ENCODE measurements at places on chromosomes 1 and 21.

- DNase-seq: no peak
Measured at GRCh38 chr1:59040486-59040885, 256.4 kb upstream of the FGGY start.

- peak; percentile 58 for DNase-seq
Measured at GRCh38 chr1:51570063-51570710, 46.7 kb upstream of the OSBPL9 start.

- DNase-seq: no peak
Measured at GRCh38 chr1:68600049-68600661, 103.3 kb upstream of the DEPDC1 start.

- no peak for DNase-seq
Measured at GRCh38 chr1:45554198-45554597, 3.6 kb downstream of the AKR1A1 start.

- no peak for DNase-seq
Measured at GRCh38 chr1:1260843-1261560, 12.7 kb downstream of the UBE2J2 start.

DNA sequence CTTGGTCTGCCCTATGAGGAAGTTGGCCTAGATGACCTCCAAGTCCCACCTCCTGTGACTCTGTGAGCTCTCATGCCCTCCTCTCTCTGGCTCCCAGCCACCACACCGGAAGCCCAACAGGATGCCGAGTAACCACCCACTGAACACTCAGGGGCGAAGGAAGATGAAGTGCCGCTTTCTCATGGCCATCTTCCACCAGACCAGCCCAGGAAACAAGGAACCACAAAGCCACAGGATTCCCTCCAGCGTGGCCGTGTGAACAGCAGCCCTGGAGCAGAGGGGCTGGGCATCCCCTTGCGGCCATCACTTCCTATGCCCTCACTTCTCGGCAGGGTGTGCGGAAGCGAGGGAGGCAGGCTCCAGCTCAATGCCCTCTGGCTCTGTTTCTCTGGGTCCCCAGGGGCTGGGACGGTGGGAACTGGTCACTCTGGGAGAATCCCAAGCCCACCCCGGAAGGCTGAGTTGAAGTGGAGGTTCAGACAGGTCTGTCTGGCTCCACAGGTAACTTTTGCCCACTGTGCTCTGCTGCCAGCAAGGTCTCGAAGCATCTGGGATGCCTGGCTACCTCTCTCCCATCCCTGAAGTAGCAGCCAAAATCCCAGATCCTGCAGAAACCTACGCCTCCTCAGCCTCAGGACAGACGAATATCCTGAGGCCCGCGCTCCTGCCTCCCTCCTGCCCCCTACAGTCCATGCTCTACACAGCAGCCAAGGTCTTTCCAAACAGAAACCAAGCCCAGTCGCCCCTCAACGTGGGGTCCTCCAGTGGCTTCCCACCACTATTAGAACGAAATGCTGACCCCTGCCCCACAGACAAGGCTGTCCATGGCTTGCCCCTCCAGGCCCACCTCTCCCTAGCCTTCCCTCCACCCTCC, 44.2 kb upstream of the ECE1 start:
- peak; percentile 91 for DNase-seq

- DNase-seq: no peak
Measured at GRCh38 chr1:224456637-224456953, 22.0 kb upstream of the WDR26 start.

DNA sequence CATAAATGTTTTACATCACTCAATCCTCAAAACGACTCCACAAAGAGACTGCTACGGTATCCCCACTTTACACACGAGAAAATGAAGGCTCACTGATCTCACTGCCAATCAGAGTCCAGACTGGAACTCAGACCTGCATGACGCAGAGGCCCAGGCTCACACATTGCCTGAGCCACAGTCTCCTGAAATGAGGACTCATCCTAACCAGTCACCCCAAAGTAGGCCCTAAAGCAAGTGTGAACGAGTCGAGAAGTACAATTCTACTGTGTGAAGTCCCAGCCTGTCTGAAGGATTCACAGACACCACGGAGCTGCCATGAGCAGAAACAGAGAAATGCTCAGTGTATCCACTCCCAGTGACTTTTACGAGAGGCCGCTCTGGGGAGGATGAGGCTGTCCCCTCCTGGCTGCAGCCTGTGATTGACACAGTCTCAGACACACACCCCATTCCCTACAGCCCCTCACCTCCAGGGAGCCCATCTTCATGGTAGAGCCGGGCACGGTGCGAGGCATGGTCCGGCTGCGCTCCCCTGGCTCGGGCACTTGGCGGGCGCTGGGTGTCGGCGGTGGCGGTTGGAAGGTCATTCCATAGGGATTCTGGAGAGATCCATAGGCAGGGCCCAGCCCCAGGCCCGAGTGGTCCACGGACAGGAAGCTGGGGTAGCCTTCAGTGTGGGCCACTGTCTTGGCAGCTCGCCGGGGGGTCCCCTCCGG, 26.7 kb upstream of the COL16A1 start:
- no peak for DNase-seq

DNA sequence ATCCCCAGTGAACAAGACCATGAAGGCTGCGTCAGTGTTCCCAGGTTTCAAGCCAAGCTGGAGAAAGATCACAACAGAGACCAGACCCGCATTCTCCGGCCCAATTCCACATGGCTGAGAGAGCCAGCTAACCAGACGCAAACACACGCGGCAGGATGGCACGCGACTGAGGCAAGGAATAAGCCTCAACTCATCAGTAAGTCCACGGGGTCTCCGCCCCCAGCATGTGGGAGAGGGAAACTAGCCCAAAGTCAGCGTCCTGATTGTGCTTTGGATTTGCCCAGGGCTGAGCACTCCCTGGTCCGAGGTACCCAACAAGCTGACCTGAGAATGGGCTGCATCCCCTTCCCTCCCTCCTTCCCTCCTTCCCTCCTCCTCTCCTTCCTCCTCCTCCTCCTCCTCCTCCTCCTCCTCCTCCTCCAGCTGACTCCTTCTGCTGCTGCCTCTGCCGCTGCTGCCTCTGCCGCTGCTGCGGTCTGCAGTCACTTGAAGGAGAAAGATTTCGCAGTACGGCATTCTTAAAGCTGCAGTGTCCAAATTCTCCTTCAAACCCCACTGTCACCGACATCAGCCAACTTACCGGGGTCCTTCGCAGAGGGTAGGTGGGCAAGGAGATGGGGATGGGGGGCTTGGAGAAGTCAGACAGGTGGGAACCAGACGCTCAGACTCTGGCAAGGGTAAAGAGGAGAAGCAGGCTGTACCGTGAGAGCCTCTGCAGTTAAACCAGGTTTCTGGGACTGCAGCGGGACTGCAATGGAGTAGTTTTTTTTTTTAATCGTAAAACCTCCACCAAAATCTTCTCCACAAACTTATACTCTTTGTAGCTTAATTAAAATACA, 33.0 kb upstream of the H6PD start:
- no peak for DNase-seq

DNA sequence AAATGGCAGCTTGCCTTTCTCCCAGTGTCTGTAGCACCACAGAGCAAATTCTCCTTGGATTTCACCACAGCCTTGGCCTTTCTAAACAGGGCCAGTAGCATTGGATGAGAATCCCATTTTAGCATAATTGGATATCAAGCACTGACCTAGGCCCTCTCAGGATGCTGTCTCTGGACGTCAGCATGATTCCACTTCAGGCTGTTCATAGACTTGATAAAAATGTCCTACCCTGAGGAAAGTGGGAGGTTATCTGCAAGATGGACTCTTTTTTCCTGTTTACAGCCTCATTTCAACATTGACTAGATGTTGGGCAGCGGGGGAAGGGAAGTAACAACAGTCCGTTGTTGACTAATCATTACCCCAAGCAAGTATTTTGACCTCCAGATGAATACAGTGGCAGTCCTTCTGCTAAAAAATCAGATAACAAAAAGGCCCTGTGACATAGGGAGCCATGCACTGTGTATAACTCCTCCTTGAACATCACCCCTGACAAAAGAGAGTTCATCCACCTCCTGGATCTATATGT, 5.2 kb downstream of the NPL start:
- no peak for DNase-seq

GRCh38 chr1:243261390-243261789, 5.5 kb downstream of the SDCCAG8 start:
- DNase-seq: no peak

DNA sequence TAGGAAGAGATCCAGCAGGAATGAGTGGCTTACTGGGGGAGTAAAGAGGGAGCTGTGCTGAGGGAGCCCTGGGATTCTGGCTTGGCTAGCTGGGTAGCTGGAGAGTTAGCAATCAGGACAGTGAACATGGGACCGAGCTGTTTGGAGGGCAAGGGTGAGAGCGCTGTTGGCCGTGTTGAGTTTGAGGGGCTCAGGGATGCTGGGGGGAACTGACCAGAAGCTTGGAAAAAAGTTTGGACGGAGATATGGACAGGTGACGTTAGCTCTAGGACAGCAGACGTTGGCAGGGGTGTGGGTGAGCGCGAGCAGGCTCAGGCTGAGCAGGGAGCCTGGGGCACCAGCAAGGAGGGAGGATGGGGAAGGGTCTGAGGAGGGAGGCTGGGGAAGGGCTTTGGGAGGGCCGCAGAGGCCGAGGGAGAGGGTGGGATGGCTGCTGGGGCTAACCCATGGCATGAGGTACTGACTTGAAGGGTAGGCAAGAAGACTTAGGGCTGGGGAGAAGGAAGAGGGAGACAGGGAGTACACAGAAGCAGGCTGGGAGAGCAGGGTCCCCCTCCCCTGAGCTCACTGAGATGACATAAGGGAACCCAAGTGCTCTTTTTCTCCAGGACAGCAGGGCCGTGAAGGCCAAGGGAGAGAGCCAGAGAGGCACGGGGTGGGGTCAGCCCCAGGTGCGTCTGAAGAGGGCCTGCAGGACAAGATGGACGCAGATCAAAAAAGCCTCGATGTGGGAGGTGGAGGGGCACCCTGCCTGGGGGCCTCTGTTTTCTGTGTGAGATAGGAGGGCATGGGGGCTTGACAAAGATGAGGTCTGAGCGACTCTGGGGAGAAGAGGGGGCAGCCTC, 8.2 kb downstream of the SH2D2A start:
- DNase-seq: no peak

- DNase-seq: no peak
Measured at GRCh38 chr1:65065524-65066418, 82.2 kb upstream of the AK4 start.

GRCh38 chr1:94734963-94735901, 84.9 kb upstream of the SLC44A3 start:
- DNase-seq: no peak

DNA sequence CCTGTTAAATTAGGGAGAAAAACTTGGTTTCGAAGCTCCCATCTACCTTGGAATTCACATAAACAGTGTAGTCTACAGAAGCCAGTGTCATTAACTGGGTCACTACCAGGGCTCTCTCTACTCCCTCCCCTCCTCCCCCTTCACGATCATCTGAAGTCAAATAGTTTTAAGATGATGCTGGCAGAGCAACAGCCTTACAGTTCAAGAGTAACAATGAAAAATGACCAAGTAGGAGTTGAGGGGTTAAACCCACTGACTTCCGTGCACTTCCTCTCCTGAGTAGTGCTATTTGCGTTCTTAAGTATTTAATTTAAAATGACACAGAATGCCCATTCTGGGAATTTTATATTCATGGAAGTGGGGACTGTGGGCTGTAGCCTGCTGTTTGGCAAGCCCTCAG, 236.9 kb downstream of the SIPA1L2 start:
- no peak for DNase-seq

DNA sequence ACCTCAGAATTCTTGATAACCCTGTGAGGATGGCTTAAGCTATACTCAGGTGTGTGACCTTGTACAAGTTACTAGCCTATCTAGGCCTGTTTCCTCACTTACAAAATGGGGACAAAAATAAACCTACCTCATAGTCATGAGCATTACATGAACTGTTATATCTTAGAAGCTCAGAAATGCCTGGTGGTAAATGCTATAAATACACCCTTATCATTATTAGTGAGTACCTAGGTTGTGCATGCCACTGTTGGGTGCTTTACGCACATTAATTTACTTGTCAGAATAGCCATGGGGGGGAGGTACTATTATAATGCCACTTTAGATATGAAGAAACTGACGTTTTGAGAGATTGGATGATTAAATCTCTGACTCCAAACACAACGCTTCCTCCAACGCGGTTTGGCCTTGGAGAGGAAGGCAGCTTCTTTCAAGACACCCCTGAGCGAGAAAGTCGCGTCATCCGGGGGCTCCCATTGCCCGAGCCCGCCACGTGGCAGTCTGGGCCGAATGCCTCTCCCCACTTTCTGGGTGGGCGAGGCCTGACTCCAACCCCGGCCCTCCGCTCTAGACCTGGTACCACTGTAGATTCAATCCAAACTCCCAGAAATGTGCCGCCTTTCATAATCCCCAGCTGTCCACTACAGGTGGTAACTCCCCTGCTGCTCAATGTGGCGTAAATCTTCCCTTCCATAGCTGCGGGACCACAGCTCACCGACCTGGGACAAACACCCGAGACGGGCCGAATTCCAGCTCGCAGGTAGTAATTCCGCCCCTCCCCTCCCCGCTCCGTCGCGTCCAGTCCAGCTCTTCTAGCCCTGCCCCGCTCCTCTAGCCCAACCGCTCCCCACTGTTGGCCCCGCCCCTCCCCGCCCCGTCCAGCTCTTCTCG, 771 bp upstream of the RAD54L start:
- DNase-seq: peak; percentile 69

GRCh38 chr1:109240158-109241152, 8.9 kb upstream of the CELSR2 start:
- DNase-seq: peak; percentile 33

DNA sequence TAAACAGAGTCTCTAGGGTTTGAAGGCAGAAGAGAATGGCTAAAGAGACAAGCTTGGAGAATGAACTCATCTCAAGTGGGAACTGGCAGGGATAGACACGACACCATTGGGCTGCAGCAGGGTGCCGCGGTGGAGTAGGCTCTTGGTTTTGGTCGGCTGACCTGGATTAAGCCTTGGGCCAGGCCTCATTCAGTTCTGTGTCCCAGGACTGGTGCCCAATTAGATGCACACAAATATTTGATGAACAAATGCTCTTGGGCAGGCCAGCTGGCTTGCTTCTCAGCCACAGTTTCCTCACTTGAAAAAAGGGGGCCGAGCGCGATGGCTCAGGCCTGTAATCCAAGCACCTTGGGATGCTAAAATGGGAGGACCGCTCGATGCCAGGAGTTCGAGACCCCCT, 53.4 kb upstream of the CITED4 start:
- no peak for DNase-seq

Data from activated CD4-positive, alpha-beta T cell treated with anti-CD3 and anti-CD28 coated beads, Interleukin-2, Interleukin-6, amounts not matched to agents 100 ng/mL and 50 ng/mL, durations not matched to agents 16 hours and 8 hours (primary cell).